Lower lobe of right lung (tissue), 2 donors: ENCODE measurements at places on chromosomes 1 and 21. TPM values are rescaled to one million over a fixed set of nuclear protein-coding genes. Genes with fewer than 3 reads are reported as not detected.

Gene PRR9
- total RNA-seq, result not detected

Gene S100A3
- 4.5 TPM for total RNA-seq

Gene DNTTIP2
- total RNA-seq, result 46.8 TPM

Gene GJA8
- not detected for total RNA-seq

Gene TNFRSF25
- 8.2 TPM for total RNA-seq

Gene SLC44A5
- 0.47 TPM for total RNA-seq

Gene HHIPL2
- total RNA-seq, result 0.97 TPM

Gene OR2G6
- not detected for total RNA-seq

DNA sequence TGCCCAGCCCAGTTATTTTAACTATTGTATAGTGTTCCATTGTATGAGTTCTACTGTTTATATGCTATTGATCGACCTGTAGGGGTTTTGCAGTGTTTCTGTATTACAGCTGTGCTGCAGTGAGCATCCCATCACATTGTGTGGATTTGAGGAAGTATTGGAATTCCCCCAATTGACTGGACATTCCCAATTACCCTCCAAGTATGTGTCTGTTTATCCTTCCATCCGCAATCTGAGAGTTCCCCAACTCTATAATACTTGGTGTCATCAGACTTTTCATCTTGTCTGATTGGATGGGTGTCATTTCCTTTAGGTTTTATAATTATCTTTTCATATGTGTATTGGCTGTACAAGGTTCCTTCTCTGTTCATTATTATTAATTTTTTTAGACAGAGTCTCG, 27.8 kb downstream of the PSEN2 start:
- DNase-seq, result no peak

DNA sequence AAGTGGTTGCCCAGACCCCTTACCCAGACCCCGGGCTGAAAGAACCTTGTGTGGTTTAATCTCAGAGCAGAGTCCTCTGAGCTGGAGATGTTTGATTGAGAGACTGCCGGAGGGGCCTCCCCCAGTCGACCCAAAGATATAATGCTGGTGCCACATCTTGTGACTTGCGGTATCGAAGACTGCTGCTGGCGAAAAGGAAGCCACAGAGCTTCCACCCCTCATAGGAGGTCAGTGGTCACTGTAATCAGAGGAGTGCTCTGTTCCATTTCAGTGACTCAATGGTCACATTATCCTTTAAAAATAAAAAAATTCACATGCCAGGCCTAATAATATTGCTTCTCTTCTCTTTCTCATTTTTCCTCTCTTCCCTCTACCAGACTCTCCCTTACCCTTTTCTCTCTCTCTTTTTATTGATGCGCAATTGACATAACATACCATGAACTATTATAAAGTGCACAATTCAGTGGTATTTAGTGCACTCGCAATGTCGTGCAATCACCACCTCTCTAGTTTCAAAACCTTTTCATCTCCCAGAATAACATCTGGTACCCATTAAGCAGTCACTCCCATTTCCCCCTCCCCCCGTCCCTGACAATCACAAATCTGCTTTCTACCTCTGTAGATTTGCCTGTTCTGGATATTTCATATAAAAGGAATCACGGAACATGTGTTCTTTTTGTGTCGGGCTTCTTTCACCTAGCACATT, 52.6 kb upstream of the LYST start:
- no peak for DNase-seq

DNA sequence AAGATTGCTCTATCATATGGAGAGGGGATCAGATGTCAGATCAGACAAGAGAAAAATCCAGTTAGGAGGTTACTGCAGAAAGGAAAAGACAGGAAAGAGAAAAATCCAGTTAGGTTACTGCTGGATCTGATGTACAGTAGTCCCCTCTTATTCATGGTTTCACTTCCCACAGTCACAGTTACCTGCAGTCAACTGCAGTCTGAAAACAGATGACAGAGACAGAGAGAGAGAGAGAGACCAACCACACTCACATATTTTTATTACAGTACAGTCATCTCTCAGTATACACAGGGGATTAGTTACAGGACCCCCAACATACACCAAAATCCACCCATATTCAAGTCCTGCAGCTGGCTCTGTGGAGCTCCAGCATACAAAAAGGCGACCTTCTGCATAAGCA, 29.3 kb downstream of the NUP133 start:
- no peak for DNase-seq

DNA sequence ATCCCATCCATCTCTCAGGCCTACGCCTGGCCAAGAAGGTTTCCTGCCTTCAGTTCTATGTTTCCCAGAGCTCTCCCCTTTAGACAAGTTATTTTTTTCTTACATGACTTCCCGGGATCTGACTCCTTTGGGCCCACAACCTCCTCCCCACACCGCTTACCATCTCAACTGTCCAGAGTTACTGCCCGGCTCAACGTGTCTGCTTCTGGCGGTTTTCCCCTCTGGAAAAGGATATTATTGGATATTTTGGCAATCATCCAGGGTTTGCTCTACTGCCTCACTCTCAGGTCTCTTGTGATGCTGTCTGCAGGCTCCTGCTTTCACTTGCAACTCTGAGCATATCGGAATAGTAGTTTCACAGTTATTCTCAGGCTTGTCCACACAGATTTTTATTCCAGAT, 318.2 kb upstream of the CAMK1G start:
- DNase-seq, result no peak

DNA sequence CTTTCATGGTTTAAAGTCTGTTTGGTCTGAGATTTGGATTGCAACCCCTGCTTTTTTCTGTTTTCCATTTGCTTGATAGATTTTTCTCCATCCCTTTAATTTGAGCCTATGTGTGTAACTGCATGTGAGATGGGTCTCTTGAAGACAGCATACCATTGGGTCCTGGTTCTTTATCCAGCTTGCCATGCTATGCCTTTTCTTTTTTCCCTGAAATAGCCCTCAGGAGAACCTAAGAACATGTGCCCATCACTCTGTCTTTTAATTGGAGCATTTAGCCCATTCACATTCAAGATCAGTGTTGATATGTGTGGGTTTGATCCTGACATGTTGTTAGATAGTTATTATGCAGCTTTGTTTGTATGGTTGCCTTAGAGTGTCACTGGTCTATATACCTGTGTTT, 21.7 kb upstream of the DENND1B start:
- no peak for DNase-seq

DNA sequence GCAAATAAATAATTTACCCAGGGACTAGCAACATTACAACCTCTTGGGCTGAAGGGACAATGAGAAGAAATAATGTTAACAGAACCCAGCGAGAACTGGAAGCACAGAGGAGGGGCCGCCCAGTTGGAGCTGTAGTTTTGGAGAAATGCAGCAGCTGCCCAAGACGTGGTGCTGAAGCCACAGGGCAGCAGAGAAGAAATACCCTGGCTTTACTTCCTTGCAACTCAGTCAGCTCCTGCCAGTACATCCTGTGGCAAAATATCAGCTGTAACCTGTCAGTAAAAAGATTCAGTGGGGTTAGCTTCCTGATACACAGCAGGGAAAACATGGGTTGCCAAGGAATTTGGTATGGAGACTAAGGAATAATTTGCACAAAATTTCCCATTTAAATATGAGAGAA, 283.6 kb upstream of the USP25 start:
- DNase-seq, result no peak

GRCh38 chr1:26284597-26285347, 4.9 kb downstream of the SH3BGRL3 start:
- DNase-seq, result peak; percentile 85

DNA sequence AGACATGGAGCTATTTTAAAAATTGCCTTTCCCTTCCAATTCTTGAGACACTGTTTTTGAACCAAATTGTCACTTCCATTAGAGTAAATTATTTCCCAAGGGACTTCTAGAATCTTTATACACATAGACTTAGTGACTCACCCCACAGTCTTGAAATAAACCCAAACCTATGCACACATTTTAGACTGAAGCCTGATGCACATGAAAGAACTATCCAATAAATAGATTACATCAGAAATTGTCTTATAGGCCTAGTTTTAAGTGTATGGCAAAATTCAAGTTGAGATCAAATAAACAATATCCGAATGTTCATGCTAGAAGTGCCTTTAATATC, 32.2 kb upstream of the ZNF326 start:
- no peak for DNase-seq

DNA sequence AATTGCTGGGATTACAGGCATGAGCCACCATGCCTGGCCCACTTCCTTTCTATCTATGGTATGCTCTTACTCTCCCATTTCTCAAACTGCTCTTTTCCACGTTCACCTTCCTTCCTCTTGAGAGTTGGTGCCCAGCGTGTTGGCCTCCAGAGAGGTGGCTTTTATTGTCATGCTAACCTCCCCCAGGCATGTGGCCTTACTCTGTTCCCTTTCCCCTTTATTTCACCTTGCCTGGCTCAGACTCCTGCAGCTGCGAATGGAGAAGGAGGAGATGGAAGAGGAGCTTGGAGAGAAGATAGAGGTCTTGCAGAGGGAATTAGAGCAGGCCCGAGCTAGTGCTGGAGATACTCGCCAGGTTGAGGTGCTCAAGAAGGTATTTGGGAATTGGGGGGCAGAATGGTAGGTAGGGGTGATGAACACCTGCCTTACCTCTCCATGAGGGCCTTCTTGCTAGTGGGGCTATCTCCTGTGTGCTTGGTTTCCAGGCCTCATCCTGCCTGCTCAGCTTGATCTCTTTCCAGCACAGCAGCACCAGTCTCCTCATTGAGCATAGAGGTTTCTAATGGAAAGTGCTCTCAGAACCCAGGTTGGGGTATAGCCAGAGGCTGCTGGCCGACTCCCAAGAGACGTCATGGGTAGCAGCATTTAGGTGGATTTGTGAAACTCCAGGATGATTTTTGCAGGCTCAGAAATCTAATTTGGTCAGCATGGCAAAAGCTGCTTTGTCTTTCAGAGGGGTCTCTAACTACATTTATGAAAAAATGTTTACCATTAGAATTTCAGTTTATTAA, 13.2 kb upstream of the TUFT1 start:
- no peak for DNase-seq

- DNase-seq, result no peak
Observed at GRCh38 chr1:212234431-212235395, 50.5 kb upstream of the PPP2R5A start.
